Left renal cortex interstitium (tissue), 4 donors: ENCODE measurements at places on chromosomes 6 and 20. TPM values are rescaled to one million over a fixed set of nuclear protein-coding genes. Genes with fewer than 3 reads are reported as not detected.

GRCh38 chr6:149266659-149267058 is 50.9 kb upstream of the TAB2 start:
- DNase-seq, result no peak

- no peak for DNase-seq
Observed at GRCh38 chr6:117441824-117442264, 16.1 kb upstream of the ROS1 start.

Gene PAK5
- polyA plus RNA-seq, result 0.52 TPM

Gene RIPOR3
- 10.0 TPM for polyA plus RNA-seq

Gene MMP24
- polyA plus RNA-seq, result 2.4 TPM

GRCh38 chr20:19750907-19751636 is 7.0 kb upstream of the RIN2 start:
- DNase-seq, result no peak

GRCh38 chr20:51876313-51876940 is 74.1 kb upstream of the SALL4 start:
- no peak for DNase-seq

Gene HSD17B8
- polyA plus RNA-seq, result 29.2 TPM

- no peak for DNase-seq
Observed at GRCh38 chr6:104855507-104855906, 4.2 kb downstream of the HACE1 start.

DNA sequence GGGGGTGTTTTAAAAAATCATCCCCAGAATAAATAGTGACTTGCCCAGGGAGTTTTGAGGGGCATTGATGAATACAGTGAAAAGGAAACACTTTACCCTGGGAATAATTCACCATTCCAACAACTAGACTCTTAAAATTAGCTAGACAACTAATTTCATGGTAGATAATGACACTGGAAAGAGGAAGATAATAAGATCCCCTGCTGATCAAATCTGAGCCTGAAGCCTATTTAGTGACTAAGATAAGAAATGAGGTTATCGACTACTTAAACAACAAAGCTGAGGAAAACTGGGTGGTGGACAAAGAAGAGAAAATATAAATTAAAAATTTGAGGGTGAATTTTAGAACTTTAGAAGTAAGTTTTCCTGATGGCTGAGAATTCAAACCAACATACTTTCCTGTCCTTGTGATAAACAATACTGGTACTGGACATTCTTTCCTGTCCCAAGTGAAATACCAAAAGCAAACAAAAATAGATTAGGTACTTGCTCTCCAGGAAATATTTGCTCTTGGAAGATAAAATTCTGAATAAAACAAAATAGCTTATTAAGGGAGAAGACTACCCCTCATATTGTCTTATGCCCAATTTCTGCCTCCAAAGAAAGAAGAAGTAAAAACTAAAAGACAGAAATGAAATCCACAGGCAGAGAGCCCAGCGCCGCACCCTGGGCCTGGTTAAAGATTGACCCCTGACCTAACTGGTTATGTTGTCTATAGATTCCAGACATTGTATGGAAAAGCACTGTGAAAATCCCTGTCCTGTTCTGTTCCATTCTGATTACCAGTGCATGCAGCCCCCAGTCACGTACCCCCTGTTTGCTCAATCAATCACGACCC is 64.0 kb upstream of the ADGRF4 start:
- no peak for DNase-seq

Gene ADGRG6
- polyA plus RNA-seq, result 27.3 TPM

Gene SPATA25
- 7.4 TPM for polyA plus RNA-seq

Gene KCNG1
- polyA plus RNA-seq, result 3.3 TPM

Gene ATP6V1G2
- polyA plus RNA-seq, result 6.4 TPM

Gene STMND1
- 0.22 TPM for polyA plus RNA-seq

Gene BCAS1
- polyA plus RNA-seq, result 5.3 TPM

DNA sequence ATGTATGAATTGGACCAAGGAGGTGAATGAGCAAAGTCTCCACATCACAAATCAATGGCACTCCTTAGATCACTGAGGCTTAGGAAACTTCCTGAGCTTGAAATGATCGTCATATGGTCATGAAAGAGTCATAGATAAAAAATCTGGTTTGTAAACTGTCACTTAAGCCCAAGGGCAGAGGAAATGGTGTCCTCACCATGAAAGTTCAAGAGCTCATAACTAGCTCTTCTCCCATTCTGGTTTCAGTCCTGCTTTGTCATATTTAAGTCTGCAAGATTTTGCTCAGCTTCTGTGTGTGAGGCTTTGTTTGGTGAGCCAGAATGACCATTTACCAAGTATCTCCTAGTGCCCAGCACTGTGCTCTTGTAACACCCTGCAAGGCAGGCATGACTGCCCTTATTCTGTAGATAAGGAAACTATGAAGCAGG is 60.5 kb downstream of the GJA10 start:
- no peak for DNase-seq

Gene TRPC4AP
- 68.6 TPM for polyA plus RNA-seq

DNA sequence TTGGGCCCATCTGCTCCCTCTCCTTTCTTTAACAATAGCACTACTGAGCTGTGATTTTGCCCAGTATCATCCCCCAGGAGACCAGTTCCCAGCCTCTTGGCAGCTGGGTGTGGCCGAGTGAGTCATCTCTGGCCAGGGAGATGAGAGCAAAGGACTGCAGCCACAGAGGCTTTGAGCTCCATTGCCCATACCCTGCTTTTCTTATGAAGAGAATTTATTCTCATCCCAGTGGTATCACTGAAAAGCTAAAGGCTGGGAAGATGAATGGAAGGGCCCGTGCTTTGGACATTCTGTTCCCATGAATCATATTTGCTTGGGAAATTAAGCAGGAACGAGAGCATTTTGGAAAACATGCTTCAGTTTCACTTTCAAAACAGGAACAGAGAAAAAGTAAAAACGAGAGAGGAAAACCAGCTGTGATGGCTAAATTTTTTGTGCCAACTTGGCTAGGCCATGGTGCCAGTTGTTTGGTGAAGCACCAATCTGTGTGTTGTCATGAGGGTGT is 14.9 kb downstream of the CST3 start:
- DNase-seq, result no peak

Gene CD93
- 40.4 TPM for polyA plus RNA-seq

DNA sequence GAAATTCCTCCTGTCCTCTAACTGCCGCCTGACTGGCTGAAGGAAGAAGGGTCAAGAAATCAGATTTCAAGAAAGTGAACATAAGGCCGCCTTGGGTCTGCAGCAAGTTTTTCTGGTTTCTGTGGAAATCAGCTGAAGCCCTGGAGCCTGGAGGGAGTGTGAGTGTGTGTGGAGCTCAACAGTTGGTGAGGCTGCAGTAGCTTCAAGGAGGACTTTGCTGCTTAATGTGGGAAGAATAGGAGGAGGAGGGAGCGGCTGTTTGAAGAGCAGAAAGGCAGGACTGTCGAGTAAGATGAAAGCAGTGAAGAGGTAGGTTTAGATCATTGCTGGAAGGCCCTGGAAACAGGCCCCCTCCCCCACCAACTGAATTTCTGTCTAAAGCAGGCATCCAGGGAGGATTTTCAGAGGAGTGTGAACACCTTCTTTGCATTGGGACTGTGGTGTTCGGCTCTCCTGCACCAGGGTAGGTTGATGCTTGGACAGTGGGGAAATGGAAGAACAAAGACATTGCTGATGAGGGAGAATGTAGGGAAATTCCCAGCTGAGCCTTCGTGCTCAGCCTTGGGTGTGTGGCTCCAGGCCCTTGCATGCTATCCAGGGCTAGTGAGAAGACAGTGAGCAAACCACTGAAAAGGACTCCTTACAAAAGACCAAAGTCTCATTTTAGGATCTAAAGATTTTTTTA is 79.5 kb upstream of the VSTM2L start:
- no peak for DNase-seq

DNA sequence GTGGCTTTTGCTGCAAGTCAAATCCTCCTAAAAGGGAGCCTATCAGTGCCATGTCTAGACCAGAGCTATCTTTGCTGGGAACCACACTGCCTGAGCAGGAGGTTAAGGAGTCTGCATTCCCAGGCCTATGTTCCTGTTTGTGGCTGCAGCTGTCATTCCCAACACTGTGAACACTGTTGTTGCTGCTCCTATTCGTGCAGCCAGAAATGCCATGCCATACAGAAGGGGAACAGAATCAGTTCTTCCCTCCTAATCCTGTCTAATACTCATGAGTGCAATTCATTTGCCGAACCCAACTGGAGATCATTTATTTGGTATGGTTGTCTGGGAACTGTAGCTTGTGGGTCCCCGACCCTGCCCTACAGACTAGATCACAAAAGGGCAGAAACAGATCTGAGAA is 406.5 kb upstream of the GJE1 start:
- no peak for DNase-seq

Gene TUBB2A
- 57.4 TPM for polyA plus RNA-seq
